ENCODE measurements at places on chromosomes 4 and X.
A peak's percentile ranks its signal among the peaks of the same experiment; 100 is the strongest.

- no peak for DNase-seq
Observed at GRCh38 chrX:147680251-147680650, 231.5 kb upstream of the FMR1 start.

DNA sequence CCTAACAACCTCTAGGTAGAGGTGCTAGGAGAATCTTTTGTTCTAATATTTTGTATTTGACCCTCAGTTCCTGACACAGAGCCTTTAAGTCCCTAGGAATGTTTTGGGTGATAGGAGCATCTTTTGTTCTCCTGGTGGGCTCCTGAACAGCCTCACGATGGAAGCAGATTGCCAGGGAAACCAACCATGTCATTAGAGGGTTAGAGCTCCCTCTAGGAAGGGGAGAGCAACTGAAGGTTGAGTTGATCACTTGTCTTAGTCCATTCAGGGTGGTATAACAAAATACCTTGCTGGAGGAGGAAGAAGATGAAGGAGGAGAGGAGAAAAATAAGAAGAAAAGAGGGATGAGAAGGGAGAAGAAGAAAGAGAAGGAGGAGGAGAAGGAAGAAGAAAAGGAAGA is 9.2 kb downstream of the VCX start:
- no peak for DNase-seq

- no peak for DNase-seq
Observed at GRCh38 chr4:88320780-88321373, 36.5 kb upstream of the PPM1K start.

- no peak for DNase-seq
Observed at GRCh38 chr4:182866746-182867145, 50.4 kb downstream of the DCTD start.

- no peak for DNase-seq
Observed at GRCh38 chrX:24858004-24858746, 157.6 kb downstream of the ARX start.

DNA sequence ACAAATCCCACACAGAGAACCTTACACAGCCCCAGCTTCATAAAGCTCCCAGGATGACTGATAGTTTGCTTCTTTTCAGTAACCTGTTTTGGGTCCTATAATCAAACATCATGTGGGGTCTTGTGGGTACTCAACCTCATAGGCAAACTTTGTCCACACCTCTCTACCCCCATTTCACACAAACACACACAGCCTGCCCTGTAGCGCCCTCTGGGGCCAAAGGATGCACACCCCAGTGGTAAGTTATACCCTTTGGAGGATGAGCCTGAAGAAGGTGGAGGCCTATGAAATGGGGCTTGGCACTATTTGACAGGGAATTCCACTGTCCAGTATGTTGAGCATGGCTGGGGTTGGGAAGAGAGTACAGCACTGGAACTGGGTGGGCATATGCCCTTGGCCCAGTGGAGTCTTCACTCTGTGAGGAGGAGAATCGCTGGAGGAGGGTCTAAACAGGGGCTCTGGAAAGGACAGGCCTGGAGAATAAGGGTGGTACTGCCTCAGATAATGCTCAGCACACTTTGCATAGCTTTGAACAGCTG is 30.5 kb upstream of the COL25A1 start:
- DNase-seq, result peak; percentile 9

GRCh38 chr4:176660561-176660960 is 132.2 kb downstream of the VEGFC start:
- DNase-seq, result no peak

DNA sequence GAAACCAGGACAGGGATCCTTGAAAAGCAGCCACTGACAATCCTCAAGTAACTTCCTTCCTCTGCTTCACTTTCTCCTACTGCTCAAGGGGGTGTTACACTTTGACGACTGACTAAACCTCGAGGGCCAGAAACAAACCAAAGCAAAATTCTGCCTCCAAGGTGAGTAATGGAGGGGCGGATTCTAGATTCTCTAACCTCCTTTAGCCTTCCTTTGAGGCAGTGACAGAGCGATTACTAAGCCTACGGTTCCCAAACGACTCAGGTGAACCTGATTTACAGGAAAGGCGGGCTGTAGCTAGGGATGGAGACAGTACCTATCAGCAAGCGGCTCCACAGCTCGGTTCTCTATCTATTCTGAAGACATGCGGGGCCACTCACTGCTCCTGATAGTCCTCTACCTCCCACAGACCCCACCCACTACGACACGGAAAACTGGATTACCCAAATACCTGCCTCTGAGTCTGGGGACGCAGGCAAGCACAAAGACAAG is 487 bp downstream of the TBCK start:
- no peak for DNase-seq

GRCh38 chr4:109649872-109650271 is 53.4 kb downstream of the CASP6 start:
- no peak for DNase-seq

DNA sequence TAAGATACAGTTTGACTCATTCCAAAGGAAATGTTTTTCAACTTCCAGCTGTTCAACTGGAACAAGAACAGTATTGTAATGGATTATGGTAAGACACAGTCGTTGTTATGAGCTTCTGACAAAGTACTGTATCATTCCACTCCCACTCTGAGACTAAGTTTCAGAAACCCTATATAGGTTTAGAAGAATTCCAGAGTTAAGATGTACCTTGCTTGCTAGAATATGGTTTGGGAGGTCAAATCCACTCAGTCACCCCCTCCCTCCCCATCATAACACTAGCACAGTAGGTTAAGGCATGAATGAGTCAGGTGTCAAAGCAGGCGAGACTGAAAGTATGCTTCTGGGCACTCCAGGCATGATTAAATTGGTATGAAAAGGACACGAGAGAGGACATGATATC is 339.7 kb downstream of the DMD start:
- DNase-seq, result no peak

DNA sequence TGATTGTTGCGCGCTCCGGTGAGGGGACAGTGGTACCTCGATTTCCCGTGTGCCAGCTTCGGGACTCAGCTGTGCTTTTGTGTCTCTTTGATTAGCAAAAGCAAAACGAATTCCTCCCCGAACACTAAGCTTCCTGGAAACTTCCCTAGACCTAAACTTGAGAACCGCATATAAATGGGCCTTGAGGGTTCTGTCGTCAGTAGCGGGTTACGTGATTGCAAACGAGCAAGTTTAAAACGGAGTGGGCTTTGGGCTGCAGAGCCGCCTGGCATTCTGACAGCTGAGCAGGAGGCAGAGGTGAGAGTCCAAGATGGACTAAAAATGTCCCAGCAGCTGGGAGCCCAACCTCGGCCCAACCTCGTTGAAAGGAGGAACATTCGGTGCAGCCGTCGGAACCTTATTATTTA is 1.2 kb upstream of the TAPT1 start:
- peak; percentile 7 for DNase-seq

GRCh38 chrX:9122519-9123245 is 88.8 kb upstream of the FAM9B start:
- DNase-seq, result no peak

DNA sequence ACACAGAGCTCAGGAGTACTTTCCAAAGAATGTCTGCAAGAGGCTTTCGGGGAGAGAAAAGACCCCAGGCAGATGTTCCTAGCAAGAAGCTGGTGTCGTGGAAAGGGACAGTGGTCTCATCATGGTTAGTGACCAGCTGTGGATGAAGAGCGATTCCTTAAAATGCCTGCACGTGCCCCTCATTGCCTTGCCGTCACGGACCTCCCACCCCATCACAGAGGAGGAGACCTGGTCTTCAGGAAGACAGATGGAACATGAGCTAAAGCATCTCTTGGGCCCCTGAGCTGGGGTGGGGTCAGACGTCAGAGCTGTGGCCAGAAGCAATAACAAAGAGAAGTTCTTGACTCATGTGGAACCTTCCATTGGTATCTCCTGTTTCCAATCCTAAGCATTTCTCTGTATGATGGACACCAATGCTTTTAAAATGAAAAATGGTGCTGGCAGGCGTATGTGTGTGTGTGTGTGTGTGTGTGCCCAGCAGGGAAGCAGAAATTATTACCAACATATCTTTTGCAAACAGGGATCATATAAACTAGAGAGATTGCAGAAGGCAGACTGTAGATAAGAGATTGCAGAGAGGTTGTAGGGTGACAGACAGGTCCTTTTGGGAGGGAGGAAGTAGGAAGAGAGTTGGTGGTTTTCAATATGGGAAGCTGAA is 25.2 kb upstream of the ASMTL start:
- DNase-seq, result no peak

- DNase-seq, result no peak
Observed at GRCh38 chr4:33537527-33537926, 2706.8 kb downstream of the ARAP2 start.

- DNase-seq, result no peak
Observed at GRCh38 chrX:109714340-109714958, 18.6 kb downstream of the ACSL4 start.

- DNase-seq, result no peak
Observed at GRCh38 chrX:74080165-74080564, 223.8 kb upstream of the ZCCHC13 start.

- DNase-seq, result peak; percentile 2
Observed at GRCh38 chr4:140851032-140851636, 94.9 kb upstream of the TBC1D9 start.

DNA sequence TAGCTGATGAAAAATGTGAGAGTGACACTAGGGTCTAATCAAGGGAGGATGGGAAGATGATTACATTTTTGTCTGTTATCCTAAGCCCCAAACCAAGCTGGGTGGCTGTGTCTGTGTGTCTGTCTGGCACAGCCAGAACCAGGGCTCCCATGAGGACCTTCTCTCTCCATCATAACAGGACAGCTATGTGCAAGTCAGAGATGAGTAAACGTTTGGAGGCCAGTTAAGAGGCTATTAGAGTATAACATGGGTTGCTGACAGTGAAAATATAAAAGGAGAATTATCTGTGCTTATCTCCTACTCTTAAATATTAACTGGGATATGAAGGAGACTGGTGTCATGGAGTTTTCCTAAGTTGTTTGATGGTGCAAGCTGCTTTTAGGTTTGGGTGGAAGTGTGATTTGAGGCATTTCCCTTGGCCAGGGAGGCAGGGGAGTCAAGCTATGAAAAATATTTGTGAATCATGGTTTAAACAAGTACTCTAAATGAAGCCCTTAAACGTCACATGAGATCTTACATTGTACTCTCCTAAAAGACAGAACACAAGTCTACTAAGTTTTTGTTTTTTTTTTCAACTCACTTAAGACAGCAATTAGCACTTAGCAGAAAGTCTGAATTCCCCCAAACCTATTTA is 156.2 kb downstream of the ENOX2 start:
- DNase-seq, result no peak

DNA sequence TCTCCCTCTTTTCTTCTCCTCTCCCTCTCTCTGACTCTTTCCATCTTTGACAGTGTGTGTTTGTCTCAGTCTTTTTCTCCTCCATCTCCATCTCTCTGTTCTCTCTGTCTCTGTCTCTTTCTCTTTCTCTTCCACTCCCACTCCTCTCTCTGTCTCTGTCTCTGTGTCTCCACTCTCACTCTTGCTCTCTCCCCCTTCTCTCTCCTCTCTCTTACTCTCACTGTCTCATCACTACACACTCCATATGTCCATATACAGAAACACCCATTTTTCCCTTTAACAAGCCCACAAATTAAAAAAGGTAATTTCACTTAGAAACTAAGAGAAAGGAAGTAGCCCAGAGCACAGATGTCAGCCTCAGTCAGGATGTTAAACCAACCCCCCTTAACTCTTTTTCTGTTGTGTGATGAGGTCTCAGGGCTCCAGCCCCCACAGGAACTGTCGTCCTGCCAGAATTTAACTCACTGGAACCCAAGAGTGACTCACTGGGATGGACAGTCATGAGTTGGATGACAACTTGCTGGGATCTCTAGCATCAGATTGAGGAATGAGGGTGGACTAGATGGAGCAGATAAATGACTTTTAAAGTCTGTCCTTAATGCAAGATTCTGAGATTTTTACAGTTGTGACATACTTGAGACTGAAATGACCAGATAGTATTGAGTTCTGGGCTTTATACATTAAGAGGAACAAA is 27.5 kb downstream of the OTUD6A start:
- no peak for DNase-seq

DNA sequence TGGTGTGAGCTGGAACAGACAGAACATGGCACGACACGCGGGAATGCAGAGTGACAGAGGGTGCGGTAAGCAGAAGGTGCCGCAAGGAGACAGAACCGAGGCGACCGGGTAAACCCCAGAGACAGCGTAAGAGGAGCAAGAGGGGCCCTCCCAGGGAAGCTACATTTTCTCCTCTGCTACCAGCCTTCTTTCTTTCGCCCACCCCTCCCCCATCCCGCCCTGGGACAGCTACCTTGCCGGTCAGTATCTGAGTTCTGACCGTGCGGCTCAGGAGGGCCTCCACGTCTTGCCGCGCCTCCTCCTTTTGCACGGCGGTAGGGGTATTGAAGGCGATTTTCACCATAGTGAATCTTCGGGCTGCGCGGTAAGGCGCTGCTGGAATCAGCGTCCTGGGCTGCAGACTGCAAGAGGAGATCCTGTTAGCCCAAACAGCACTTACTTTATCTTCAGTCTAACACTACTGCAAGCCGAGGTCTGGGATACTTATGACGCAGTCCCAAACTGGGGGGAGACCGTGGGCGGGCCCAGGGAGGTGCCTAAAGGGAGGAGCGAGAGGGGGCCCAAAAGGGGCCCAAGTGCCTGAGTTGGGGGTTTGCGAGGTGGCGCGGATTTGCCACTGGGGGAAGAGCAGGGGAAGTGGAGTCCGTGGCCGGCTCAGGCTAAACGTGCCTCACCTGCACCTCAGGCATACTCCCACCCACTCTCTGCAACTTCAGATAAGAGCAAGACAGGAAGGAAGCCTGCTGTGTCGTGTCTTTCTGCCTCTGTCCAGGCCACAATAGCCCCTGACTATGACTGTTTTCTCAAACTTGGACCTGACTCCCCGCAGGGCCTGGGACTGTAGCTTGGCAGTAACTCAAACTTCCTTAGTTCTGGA is at the start of gene ITM2A:
Gene ITM2A, minus strand, starts transcription at position 462 of the 877 bp plus-strand sequence. Its CDS starts 119 bp downstream, at position 343.
- DNase-seq, result peak; percentile 45

- DNase-seq, result no peak
Observed at GRCh38 chr4:42330002-42330592, 67.2 kb upstream of the SHISA3 start.

DNA sequence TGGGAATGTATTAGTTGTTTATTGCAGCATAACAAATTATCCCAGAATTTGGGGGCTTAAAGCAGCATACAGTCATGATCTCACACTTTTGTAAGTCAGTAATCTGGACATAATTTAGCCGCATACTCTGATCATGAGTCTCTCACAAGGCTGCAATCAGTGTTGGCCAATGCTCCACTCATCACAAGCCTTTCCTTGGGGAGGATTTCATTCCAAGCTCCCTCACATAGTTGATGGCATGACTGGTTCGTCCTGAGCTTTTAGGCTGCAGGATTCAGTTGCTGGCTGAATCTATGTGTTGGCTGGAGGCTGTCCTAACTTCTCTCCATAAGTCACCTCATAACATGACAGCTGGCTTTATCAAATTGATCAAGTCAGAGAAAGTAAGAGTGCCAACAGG is 1568.6 kb upstream of the PCDH7 start:
- no peak for DNase-seq

GRCh38 chr4:18020145-18020670 is 1.3 kb downstream of the LCORL start:
- DNase-seq, result no peak

- no peak for DNase-seq
Observed at GRCh38 chr4:1384675-1385372, 21.4 kb downstream of the NKX1-1 start.

- no peak for DNase-seq
Observed at GRCh38 chrX:111199505-111199904, 70.8 kb downstream of the CAPN6 start.

All from stimulated activated CD4-positive, alpha-beta T cell treated with anti-CD3 and anti-CD28 coated beads, Interleukin-2, amount 100 ng/mL, for 48 hours (primary cell).